Progenitor cell of endocrine pancreas (in vitro differentiated cells): ENCODE measurements at places on chromosomes 2 and 18. TPM values are rescaled to one million over a fixed set of nuclear protein-coding genes. Genes with fewer than 3 reads are reported as not detected.
A peak's percentile ranks its signal among the peaks of the same experiment; 100 is the strongest.

DNA sequence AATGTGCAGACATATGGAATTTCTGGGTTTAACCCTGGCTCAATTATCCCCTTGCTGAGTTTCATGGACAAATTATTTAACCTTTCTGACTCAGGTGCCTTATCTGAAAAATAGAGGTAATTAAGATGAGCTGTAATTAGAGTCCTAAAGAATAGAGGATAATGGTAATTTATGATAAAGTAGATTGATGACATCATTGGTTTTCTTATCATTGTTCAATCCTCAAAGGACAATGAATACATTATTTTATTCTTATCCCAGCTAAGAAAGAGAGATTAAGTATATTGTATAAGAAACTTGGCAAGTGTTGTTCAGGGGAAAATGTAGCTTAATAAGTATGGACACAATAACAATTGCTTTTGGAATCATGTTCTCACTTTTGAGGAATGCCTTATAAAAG is 279.3 kb downstream of the NYAP2 start:
- no peak overlapping the region for H3K27ac ChIP-seq
- no peaks in the 10 kb centered on the region for H3K36me3 ChIP-seq
- no peaks in the 10 kb centered on the region for H3K27me3 ChIP-seq
- H3K4me3 ChIP-seq: no peak overlapping the region
- peaks cover 3% of the 10 kb centered on the region for H3K4me1 ChIP-seq
- DNase-seq: no peak

DNA sequence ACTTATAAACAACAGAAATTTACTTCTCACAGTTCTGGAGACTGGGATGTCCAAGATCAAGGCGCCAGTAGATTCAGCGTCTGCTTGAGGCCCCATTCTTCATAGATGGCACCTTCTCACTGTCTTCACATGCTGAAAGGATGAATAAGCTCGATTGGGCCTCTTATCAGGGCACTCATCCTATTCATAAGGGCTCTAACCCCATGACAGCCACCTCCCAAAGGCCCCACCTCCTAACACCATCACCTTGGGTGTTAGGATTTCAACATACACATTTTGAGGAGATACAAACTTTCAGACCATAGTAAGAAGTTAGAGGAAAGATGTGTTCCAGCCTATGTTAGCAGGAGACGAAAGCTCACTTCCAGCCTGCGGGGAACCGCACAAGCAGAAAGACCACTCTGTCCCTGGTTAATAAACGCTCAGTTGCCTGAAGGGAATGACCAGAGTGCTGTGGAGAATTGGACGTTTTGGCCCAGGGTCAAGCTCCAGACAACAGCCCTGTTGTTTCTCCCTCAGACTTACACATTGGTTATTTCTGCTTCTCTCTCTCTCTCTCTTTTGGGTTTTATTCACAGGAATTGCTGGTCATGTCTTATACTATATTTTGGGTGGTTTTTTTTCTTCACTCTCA is 90.3 kb downstream of the MAPRE2 start:
- H3K27me3 ChIP-seq: no peaks in the 10 kb centered on the region
- peak overlapping the region; percentile 55 for H3K27ac ChIP-seq
- peaks cover 24% of the 10 kb centered on the region for H3K36me3 ChIP-seq
- no peak overlapping the region for H3K4me3 ChIP-seq
- no peak for DNase-seq

- H3K36me3 ChIP-seq: no peaks in the 10 kb centered on the region
- peaks cover 6% of the 10 kb centered on the region for H3K4me1 ChIP-seq
- no peak overlapping the region for H3K4me3 ChIP-seq
- DNase-seq: no peak
- no peaks in the 10 kb centered on the region for H3K27me3 ChIP-seq
- no peak overlapping the region for H3K27ac ChIP-seq
These were observed 173.3 kb upstream of the ZEB2 start for GRCh38 chr2:144693179-144693578.

Gene CDKL4
- 1.2 and 2.0 TPM in 2 replicates for total RNA-seq
